NCI-H2171 treated with DMSO at 0.1 percent for 48 hours (cell line): ENCODE measurements at places on chromosomes 3 and 15.

DNA sequence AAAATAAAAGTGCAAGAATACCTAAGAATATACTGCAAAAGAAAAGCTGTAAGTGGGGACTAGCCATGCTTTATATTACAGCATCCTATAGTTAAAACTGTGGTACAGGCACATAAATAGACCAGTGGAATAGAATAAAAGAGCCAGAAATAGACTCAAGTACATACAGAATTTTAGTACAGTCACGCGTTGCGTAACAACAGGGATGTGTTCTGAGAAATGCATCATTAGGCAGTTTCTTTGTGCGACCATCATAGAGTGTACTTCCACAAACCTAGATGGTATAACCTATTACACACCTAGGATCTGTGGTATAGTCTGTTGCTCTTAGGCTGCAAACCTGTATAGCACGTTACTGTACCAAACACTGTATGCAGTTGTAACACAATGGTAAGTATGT is 61.8 kb downstream of the PCCB start:
- no peak for DNase-seq

GRCh38 chr3:38229036-38229435 is 36.6 kb upstream of the SLC22A13 start:
- DNase-seq: no peak

DNA sequence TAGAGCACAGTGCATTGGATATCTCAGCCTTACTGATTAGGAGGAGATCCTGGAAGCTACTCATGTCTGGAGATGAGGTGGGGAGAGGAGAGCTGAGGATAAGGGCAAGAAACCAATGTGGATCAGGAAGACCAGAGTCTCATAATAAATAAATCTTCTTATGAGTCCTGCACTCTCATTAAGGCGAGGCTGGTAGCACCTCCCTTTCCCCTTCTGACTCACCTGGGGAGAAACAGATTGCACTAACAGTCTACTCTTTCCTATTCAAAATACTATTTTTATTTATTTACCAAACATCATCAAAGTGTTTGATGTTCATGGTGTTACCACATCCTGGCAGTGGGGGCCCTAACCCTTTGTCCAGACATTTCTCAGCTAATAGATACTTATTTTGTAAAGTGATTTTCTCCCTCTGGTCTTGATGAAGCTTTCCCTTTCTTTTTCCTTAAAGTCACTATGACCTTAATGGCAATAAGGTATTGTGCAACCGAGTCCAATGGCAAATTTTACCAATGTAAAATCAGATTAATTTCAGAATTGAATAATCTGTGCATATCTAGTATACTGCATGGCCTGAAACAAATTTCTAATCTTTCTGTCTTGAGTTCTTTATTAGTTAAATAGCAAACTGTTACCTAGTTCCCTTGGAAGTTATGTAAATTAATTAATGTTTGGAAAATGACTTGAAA is 81.1 kb downstream of the IQCH start:
- no peak for DNase-seq

- no peak for DNase-seq
Observed at GRCh38 chr3:106628407-106628806, 748.8 kb upstream of the CCDC54 start.

- no peak for DNase-seq
Observed at GRCh38 chr15:92273723-92274122, 120.0 kb upstream of the ST8SIA2 start.

GRCh38 chr3:172560026-172560425 is 36.8 kb upstream of the TNFSF10 start:
- DNase-seq: no peak

- DNase-seq: no peak
Observed at GRCh38 chr3:144815655-144816054, 844.0 kb downstream of the DIPK2A start.

DNA sequence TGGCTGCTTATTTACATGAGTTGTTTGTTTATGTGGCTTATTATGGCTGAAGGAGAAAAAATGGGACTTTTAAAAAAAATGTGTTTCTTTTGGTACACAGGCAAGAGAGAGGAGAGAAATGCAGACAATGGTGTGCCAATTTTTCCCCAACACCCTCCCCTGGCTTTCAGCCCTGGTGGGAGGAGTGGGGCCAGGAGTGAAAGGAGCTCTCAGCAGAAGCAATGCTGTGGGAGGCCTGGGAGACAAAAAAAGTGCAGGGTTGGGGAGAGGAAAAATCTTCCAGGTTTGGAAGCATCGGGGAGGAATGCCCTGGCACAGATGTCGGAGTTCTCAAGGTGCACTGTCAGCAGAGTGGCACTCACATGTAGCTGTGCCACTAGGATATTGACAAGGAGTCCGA is 117.7 kb upstream of the FOXB1 start:
- DNase-seq: peak; percentile 1

DNA sequence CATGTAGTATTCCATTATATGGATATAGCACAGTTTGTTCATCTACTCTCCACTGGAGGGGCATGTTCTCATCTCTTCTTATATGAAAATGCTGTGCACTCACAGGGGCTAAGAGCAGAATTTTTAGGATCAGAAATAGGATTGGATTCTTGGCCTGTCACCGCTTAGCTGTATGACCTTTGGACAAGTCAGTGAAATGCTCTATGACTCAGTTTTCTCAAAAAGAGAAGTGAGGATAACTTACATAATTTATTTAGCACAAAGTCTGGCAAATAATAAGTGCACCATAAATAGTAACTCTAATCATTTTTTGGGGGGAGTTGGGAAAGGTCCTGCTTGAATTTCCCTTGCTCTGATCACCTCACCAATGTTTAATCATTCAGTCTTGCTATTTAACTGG is 103.7 kb upstream of the LRIG1 start:
- DNase-seq: no peak

- peak; percentile 51 for DNase-seq
Observed at GRCh38 chr3:178538056-178538455, 1.8 kb downstream of the KCNMB2 start.

GRCh38 chr15:43204016-43204901 is 16.6 kb downstream of the EPB42 start:
- peak; percentile 5 for DNase-seq

GRCh38 chr15:68592544-68592943 is 13.8 kb downstream of the CORO2B start:
- DNase-seq: no peak

DNA sequence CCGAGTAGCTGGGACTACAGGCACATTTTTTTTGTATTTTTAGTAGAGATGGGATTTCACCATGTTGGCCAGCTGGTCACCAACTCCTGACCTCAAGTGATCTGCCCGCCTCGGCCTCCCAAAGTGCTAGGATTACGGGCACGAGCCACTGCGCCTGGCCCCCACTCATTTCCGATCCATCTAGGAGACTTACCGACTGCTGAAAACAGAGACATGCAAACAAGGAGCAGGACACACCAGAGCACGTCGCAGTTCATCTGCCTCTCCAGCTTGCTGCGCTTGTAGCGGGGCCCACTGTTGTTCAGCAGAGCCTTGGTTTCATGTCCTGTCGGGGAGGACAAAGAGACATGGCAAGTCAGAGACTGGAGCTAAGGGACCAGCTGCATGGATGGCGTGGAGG is 137.4 kb downstream of the ATP10A start:
- no peak for DNase-seq
